Activated CD8-positive, alpha-beta memory T cell treated with anti-CD3 and anti-CD28 coated beads for 36 hours (primary cell): ENCODE measurements at places on chromosomes 12 and 14. TPM values are rescaled to one million over a fixed set of nuclear protein-coding genes. Genes with fewer than 3 reads are reported as not detected.

The SOX5 gene
- 0.04 TPM for total RNA-seq

The P2RX2 gene
- total RNA-seq, result not detected

The TMPRSS12 gene
- not detected for total RNA-seq

The RNF34 gene
- total RNA-seq, result 77.2 TPM

The PPP4R3A gene
- 127 TPM for total RNA-seq

The CD163L1 gene
- not detected for total RNA-seq

The TMTC2 gene
- total RNA-seq, result 2.2 TPM

The CGRRF1 gene
- 15.4 TPM for total RNA-seq

The KRT78 gene
- total RNA-seq, result not detected

The ATP6V1D gene
- total RNA-seq, result 31.4 TPM

The SMIM41 gene
- total RNA-seq, result not detected

The HOXC10 gene
- not detected for total RNA-seq

The KRT77 gene
- not detected for total RNA-seq

The GNB3 gene
- total RNA-seq, result 0.63 TPM

The AMHR2 gene
- not detected for total RNA-seq

The ZNF891 gene
- total RNA-seq, result 1.9 TPM

The PLEKHA5 gene
- total RNA-seq, result 3.9 TPM

The ARG2 gene
- 5.6 TPM for total RNA-seq

The EEA1 gene
- total RNA-seq, result 17.1 TPM

The NXPH4 gene
- 0.38 TPM for total RNA-seq

The RAD9B gene
- total RNA-seq, result 0.95 TPM

The ERGIC2 gene
- 137 TPM for total RNA-seq

The TRPV4 gene
- total RNA-seq, result not detected

The CLBA1 gene
- 4.0 TPM for total RNA-seq

The NAV3 gene
- not detected for total RNA-seq

The BHLHE41 gene
- not detected for total RNA-seq

The USP15 gene
- total RNA-seq, result 85.5 TPM
